T1000 (cell line): ENCODE measurements at places on chromosomes 4 and X.

DNA sequence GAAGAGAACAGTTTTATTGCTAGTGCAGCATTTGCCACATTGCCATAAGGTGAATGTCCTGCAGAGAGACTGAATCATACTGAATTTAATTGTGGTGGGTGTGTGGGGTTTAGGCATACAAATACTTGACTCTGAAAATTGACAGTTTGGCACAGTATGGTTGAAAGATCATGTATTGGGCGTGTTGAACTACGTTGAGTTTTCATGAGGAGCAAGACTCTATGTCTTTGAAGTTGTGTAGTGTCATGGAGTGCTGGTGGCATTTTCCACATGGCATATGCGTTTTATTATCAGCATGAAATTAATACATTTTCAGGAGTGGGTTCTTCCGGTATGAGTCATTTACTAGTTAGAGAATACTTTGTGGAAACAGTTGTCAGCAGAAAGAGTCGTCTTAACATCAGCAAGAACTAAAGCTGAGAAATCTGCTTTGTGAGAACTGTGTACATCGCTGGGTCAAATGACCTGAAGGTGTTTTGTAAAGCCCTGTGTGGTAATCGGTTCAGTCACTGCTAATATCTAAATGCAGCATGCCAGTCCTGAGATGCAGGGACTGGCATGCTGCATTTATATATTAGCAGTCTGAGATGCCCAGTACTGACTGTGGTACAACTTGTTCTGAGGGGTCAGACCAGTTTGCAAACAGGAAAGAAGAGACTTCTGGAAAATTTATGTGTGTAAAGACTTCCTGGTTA, 50.3 kb downstream of the ARHGAP10 start:
- DNase-seq, result no peak

- DNase-seq, result no peak
Observed at GRCh38 chr4:47536966-47537365, 51.9 kb downstream of the ATP10D start.

GRCh38 chr4:155025762-155026457, 182.5 kb upstream of the NPY2R start:
- DNase-seq, result no peak

DNA sequence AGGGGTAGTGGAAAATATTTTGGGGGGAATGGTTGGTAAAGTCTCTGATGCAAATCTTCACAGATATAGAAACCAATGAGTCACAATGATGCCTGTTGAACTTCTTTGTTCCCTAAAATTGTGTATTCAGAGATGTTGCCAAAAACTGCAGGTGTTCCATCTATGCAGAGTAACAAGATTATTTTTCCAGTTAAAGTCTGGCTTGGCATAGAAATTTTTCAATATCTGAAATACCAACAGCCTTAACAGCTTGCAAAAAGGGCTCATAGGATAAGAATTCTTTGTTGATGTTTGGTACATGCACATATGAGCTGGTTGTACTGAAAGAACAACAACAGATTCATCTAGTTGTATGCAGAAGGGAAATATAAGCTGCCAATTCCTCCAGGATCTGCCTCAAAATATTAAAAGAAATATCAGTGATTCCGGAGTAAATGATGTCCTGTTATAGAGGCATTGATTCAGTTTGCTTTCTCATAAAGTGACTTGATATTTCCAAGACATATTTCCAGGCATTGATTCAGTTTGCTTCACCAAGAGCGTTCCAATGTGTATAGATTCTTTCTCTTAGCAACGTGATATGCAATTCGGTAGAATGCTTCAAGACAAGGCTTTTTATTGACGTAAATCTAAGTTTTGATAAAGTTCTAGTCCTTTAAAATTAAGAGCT, 564.4 kb downstream of the TMA16 start:
- DNase-seq, result no peak

GRCh38 chr4:168057412-168057811, 34.9 kb upstream of the ANXA10 start:
- no peak for DNase-seq

GRCh38 chr4:1874201-1874600, 3.0 kb downstream of the NSD2 start:
- DNase-seq, result no peak

DNA sequence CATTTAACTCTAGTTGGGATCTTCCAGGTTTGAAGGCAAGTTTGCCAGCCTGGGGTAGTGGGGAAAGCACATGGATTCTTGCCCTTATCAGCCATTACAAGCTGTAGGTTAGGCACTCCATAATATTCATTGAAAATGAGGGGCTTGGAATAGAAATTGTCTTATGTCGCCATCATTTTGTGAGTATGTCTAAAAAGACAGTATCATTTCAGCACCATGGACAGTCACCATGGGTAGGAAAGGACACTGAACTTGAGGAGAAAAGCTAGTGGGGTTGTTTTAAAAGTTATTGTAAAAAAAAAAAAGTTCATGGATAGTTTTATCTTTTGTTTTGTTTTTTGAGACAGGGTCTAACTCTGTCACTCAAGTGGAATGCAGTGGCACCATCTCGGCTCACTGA, 356.1 kb downstream of the HNRNPD start:
- no peak for DNase-seq

GRCh38 chr4:7045961-7046921, 3.1 kb downstream of the TADA2B start:
- no peak for DNase-seq

GRCh38 chrX:150833454-150834056, 64.9 kb downstream of the CD99L2 start:
- no peak for DNase-seq

- DNase-seq, result no peak
Observed at GRCh38 chrX:49117581-49117980, 6.0 kb downstream of the GPKOW start.

GRCh38 chrX:40933706-40934425, 151.4 kb upstream of the USP9X start:
- DNase-seq, result peak; percentile 8

GRCh38 chrX:71579990-71580380, 1.7 kb downstream of the GCNA start:
- DNase-seq, result no peak

- no peak for DNase-seq
Observed at GRCh38 chr4:80116516-80116915, 43.5 kb upstream of the ANTXR2 start.

DNA sequence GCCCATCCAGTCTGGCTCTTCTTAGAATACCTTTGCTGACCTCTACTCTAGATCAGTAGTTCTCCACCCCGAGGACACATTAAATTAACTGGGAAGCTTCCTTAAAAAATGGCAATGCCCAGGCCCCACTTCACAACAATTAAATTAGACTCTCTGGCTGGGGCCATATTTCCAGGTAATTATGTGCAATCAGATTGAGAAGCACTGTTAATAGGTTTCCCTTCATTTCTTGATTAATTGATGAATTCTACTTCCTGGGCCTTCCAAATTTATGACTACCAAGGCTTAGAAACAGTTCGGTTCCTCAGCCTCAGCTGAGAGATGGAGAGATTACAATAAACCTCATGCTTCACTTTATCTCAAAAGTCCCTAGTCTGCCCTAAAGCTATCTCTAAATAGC, 71.7 kb upstream of the LIMCH1 start:
- DNase-seq, result no peak

GRCh38 chrX:42694260-42694815, 83.6 kb downstream of the PPP1R2C start:
- DNase-seq, result peak; percentile 57

DNA sequence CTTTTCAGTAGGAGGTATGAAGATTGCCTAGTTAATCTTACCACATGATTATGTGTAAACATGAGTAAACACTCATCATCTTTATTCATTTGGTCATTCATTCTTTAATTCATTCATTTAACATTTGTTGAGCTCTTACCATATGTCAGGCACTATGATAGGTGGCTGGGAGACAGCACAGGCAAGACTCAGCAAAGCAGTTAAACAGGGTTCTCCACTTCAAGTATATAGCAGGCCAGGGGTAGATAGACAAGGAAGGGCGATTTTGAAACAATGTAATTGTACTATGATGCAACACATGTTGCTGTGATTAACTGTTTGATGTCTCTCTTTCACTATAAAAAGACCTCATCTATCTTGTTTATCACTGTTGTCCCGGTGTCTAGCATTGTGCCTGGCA, 84.3 kb upstream of the GPR101 start:
- no peak for DNase-seq

DNA sequence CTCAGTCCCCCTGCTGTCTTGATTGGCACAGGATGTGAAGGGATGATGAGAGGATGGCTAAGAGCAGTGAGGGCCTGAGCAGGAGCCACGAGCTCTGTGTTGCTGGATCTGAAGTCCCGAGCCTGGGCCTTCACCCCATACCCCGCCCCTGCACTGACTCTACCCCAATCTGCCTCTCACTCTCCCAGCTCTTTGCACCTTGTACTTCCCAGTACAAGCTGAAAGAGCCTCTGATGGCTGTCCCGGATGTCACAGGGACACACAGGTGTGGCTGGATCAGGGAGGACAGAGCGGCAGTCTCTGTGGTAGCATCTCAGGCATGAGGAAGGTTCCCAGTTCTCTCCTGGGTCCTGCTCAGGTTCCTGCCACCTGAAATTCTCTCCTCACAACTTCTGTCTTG, 103.6 kb downstream of the CHIC2 start:
- DNase-seq, result no peak

DNA sequence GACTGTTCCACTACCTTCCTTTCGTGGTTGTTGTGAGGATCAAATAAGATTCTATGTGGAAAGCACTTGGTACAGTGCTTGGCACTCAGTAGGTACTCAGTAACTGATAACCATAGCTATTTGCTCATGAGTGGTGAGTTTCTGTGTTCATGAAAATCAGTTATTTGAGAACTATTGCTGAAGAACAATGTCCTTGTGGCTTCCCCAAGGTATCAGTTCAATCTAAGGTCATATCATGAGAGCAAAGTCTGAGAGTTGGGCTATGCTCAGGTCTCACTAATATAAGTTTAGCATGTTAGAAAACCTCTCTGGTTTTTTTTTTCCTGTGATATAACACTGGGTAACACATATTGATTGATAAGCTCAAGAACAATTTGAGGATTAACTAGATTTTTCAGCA, 147.8 kb downstream of the GRIA3 start:
- DNase-seq, result no peak

DNA sequence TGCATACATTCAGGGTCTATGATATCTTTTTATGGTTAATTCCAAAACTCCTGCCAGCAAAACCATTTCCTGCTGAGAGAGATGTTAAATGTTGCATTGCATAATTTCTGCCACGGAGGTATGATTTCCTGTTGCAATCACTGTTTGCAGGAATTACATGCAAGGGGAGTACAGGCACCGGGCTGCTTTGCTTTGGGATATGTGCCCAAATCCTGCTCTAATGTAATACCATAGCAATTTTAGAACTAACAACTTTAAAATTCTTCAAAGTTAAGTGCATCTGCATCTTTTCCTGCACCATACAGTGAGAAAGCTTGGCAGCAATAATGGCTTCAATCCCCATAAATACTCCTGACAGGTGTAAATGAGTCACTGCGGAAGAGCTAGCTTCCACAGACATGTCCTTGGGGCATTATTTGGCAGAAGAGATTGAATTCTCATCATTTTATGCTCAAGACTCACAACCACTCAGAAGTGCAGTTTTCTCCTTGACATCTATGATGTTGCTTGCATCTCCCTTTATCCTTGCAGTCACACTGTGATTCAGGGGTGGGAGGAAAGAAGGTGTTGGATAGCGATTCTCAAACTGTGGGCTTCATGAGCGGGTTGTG, 29.6 kb downstream of the TRIM2 start:
- peak; percentile 32 for DNase-seq

DNA sequence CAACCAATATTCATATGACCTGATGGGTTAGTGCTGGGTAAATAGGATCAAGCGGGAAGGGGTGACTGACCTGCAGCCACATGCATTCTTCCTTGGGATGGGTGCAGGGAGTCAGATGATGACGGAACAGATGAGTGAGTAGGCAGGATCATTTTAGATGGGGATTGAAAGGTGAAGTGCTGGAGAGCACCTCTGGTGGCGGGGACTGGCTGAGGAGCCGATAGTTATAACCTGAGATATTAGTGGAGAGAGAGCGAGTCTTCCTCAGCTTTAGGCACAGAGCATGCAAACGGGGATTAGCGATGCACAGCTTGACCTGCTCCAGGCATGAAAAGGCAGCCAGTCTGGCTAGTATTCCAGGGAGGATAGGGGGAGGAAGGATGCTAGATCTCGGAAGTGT, 99.1 kb downstream of the AFF1 start:
- no peak for DNase-seq

DNA sequence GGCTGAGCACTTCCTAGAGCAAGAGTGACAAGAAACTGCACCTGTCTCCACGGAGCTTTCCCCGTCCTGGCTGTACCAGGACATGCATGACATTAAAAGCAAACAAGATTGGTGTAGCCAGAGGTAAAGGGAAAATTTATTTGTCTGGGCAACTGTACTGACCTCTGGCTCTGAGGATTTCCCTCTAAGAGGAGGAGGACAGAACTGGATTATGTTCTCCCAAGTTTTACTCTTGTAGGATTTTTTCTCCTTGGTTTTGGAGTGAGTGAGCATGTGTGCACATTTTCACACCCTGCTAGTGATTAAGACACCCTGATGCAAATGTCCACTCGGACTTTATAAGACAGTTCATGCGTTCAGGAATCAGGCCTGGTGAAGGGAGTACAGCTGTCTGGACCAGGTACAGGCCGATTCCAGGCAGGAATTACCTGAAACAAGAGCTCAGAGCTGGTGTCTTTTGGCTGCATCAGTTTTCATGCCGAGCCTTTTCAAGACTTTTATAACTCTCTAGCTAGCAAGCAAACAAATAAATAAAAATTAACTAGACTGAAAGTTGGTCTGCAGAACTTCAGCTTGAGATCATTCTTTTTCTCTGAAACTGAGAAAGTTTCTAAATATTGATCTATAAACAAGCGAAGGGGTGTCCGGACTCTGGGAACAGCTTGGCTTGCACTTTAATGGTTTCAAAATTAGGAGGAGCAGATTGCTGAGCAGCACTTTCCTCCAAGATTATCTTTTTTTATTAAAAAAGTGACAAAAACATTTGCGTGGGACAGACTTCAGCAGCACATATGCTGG, 51.3 kb upstream of the SPRY1 start:
- no peak for DNase-seq

GRCh38 chr4:166435449-166435848, 562.4 kb downstream of the TLL1 start:
- no peak for DNase-seq

GRCh38 chrX:12469296-12469695, 321.9 kb upstream of the PRPS2 start:
- DNase-seq, result no peak

DNA sequence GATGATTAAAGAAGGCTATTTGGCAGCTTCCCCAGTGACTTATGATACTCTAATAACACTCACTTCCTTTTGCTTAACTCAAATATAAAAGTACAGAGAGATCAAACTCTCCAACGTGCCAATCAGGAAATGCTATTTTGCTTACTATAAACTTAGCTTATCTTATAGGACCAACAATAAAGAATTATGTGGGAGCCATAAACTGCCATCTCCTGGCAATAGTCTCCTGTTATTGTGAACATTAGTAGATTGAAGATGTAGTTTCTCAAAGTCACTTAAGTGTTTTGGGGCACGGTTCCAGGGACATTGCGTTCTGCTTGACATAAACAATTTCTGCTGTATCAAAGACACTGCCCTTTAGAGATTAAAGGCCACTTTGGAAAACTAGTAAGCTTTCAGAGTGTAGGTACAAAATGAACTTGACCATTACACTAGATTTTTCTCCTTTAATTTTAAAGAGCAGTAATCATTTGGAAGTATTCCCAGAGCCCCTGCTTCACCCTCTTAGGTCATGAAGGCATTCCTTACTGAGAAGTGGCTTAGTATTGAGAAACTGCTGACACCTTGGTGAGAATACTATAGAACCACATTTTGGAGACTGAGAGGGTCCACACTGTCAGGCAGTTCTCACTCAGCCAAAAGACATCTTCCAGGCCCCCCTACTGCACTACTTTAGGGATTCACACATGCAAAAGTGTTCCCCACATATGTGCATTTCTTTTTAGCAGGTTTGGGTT, 51.9 kb downstream of the MAOA start:
- no peak for DNase-seq

- no peak for DNase-seq
Observed at GRCh38 chr4:144531841-144532240, 114.1 kb upstream of the HHIP start.
